Osteoblast (primary cell): ENCODE measurements at places on chromosomes 7 and 10.

DNA sequence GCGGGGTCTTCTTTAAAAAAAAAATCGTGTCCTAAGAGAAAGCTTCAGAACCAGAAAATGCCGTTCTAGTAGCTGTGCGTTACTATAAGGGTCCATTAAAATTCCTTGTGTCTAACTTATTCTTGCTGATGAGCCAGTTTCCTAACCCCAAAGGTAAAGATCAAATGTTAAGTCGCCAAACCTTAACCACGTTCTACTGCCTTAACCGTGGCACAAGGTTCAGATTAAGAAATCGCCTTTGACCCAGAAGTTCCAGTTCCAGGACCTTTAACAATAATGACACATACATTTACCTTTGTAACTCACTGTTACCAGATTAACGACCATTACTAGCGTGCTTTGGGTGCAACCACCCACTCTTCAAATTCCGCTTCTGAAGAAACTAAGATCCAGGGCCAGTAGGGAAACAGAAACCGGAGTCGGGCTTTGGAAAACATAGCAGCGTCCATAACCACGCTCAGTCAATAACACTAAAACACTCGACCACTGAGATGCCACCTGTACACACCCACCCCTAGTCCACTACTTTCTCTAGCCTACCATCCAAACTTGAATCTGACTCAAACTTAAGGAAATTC, 620 bp downstream of the BET1 start:
- peak; percentile 61 for DNase-seq

GRCh38 chr7:44922351-44922694, 37.0 kb upstream of the PURB start:
- DNase-seq: no peak

- DNase-seq: no peak
Observed at GRCh38 chr10:74067373-74068352, 69.7 kb downstream of the VCL start.

DNA sequence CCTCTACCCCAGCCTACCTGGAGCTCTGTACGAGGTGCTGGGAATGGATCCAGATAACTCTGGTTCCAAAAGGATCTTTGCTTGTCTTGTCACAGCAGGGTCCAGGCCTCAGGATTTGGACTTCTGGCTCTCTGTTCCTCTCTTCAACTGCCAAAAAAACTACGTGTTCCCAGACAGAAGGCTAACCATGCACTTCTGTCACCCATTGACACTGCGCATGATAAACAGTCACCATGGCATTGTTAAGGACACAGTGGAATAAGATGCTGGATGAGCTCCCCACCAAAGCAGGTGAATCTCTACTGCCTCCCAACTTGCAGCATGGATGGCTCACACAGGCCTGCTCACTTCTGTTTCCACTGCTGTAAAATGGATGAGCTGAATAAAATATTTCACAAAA, 637.9 kb downstream of the TNS3 start:
- DNase-seq: no peak

GRCh38 chr7:47734287-47734948, 152.5 kb upstream of the TNS3 start:
- DNase-seq: no peak

- no peak for DNase-seq
Observed at GRCh38 chr10:10617686-10618085, 400.0 kb upstream of the CELF2 start.

GRCh38 chr7:104142147-104142546, 65.7 kb downstream of the ORC5 start:
- DNase-seq: no peak
